ENCODE measurements at places on chromosomes 12 and 14. TPM values are rescaled to one million over a fixed set of nuclear protein-coding genes. Genes with fewer than 3 reads are reported as not detected.

MRPL51 gene
- 25.1 TPM for total RNA-seq

CCDC175 gene
- not detected for total RNA-seq

NGB gene
- not detected for total RNA-seq

TAS2R43 gene
- 4.9 TPM for total RNA-seq
